Keratinocyte (primary cell): ENCODE measurements at places on chromosomes 1 and 21. TPM values are rescaled to one million over a fixed set of nuclear protein-coding genes. Genes with fewer than 3 reads are reported as not detected.

Gene THEMIS2
- 1.3 to 3.5 TPM (median 1.6 TPM) in 3 replicates for polyA plus RNA-seq

- H3K27me3 ChIP-seq, result no peaks in the 10 kb centered on the region
- peaks cover 4% of the 10 kb centered on the region for H3K36me3 ChIP-seq
- peaks cover 42% of the 10 kb centered on the region for H3K4me1 ChIP-seq
- DNase-seq, result no peak
These were observed 3.8 kb upstream of the SLAMF9 start for GRCh38 chr1:159957824-159958268.

- no peak for DNase-seq
- no peaks in the 10 kb centered on the region for H3K36me3 ChIP-seq
- no peak overlapping the region for H3K4me3 ChIP-seq
- no peak overlapping the region for H3K27ac ChIP-seq
These were observed 110.0 kb downstream of the AMY1C start for GRCh38 chr1:103859721-103860120.

GRCh38 chr1:53543130-53543777 is 84.1 kb downstream of the DMRTB1 start:
- no peak overlapping the region for H3K4me3 ChIP-seq
- DNase-seq, result no peak
- H3K27me3 ChIP-seq, result peaks cover 7% of the 10 kb centered on the region
- no peaks in the 10 kb centered on the region for H3K36me3 ChIP-seq
- no peaks in the 10 kb centered on the region for H3K4me1 ChIP-seq
- no peak overlapping the region for H3K27ac ChIP-seq

Gene KCNJ10
- polyA plus RNA-seq, result not detected in 3 replicates

GRCh38 chr1:169175461-169175860 is 69.0 kb downstream of the ATP1B1 start:
- H3K27ac ChIP-seq, result no peak overlapping the region
- H3K4me3 ChIP-seq, result no peak overlapping the region
- DNase-seq, result no peak
- H3K4me1 ChIP-seq, result no peaks in the 10 kb centered on the region

- no peak for DNase-seq
- no peaks in the 10 kb centered on the region for H3K27me3 ChIP-seq
- no peak overlapping the region for H3K4me3 ChIP-seq
- no peak overlapping the region for H3K27ac ChIP-seq
- peaks cover 12% of the 10 kb centered on the region for H3K4me1 ChIP-seq
These were observed 4.8 kb downstream of the AGO3 start for GRCh38 chr1:35935442-35936388.

DNA sequence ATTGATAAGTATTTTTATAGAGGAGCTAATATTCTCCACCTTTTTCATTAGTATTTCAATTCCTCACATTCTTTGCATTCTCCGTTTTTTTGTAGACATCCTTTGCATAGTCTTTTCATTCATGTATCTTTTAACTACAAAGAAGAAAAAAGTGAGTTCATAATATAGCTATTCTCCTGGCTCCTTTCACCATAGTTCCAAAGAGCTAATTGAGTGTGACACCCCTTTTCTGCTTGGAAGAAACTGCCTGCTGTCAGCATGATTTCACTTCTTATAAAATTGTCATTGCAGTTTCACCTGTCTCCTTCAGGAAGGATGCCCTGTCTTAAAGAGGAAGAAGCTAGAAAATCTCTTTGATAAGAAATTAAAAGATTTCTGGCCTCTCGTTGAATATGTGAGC is 991.1 kb downstream of the KCNT2 start:
- no peaks in the 10 kb centered on the region for H3K27me3 ChIP-seq
- DNase-seq, result no peak
- no peaks in the 10 kb centered on the region for H3K36me3 ChIP-seq
- H3K4me3 ChIP-seq, result no peak overlapping the region
- H3K4me1 ChIP-seq, result no peaks in the 10 kb centered on the region

- peaks cover 91% of the 10 kb centered on the region for H3K27me3 ChIP-seq
- no peaks in the 10 kb centered on the region for H3K36me3 ChIP-seq
- no peak overlapping the region for H3K27ac ChIP-seq
- peaks cover 9% of the 10 kb centered on the region for H3K4me1 ChIP-seq
These were observed 6.5 kb upstream of the BARHL2 start for GRCh38 chr1:90723590-90724108.

GRCh38 chr1:27598295-27598687 is 5.7 kb downstream of the AHDC1 start:
- peaks cover 2% of the 10 kb centered on the region for H3K36me3 ChIP-seq
- DNase-seq, result no peak
- no peak overlapping the region for H3K4me3 ChIP-seq

Gene TRIM45
- polyA plus RNA-seq, result 2.5 to 2.7 TPM (median 2.6 TPM) in 3 replicates

GRCh38 chr1:103520822-103521221 is 4.7 kb upstream of the RNPC3 start:
- no peaks in the 10 kb centered on the region for H3K27me3 ChIP-seq
- no peaks in the 10 kb centered on the region for H3K36me3 ChIP-seq
- no peak for DNase-seq
- H3K4me1 ChIP-seq, result peaks cover 21% of the 10 kb centered on the region

Gene IL10
- not detected in 3 replicates for polyA plus RNA-seq

DNA sequence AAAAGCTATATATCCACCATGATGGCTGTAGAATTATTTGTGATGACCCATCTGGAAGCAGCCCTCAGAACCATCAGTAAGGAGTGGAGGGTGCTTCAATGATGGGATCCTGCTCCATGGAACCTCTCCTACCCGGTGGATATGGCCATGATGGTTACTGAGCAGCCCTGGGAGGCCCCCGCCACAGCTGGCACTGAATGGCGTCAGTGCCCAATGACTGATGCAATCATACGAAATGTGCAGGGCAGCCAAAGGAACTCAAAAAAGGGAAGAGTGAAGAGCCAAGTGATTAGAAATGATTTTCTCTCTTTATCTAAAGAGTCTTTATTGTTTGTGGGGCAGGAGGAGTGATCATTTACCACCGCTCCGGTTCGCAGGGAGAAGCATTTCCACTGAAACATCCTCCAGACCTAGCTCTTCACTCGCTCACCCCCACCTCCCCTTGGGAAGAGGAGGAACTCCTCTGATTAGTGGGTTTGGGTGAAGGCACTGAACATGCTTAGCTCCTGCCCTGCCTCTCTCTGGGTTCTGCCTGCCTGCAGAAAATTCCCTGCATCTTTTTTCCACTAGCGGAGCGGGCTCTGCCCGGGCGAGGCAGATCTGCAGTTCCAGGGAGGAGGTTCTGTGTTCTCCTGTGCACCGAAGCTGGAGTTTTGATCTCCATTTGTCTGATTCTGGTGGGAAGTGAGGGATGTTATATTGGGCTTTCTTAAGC is 260.3 kb downstream of the GRIK3 start:
- H3K4me1 ChIP-seq, result no peaks in the 10 kb centered on the region
- H3K36me3 ChIP-seq, result no peaks in the 10 kb centered on the region
- no peak for DNase-seq
- H3K27me3 ChIP-seq, result peaks cover 21% of the 10 kb centered on the region

Gene PPFIA4
- 0.63 to 4.2 TPM (median 2.3 TPM) in 3 replicates for polyA plus RNA-seq

- no peaks in the 10 kb centered on the region for H3K4me1 ChIP-seq
- DNase-seq, result no peak
- H3K4me3 ChIP-seq, result no peak overlapping the region
These were observed 98.1 kb upstream of the IGSF21 start for GRCh38 chr1:18009478-18009961.

- H3K36me3 ChIP-seq, result no peaks in the 10 kb centered on the region
- DNase-seq, result no peak
- H3K4me1 ChIP-seq, result peaks cover 28% of the 10 kb centered on the region
- H3K4me3 ChIP-seq, result no peak overlapping the region
These were observed 3.5 kb upstream of the PRDX6 start for GRCh38 chr1:173473599-173474011.

DNA sequence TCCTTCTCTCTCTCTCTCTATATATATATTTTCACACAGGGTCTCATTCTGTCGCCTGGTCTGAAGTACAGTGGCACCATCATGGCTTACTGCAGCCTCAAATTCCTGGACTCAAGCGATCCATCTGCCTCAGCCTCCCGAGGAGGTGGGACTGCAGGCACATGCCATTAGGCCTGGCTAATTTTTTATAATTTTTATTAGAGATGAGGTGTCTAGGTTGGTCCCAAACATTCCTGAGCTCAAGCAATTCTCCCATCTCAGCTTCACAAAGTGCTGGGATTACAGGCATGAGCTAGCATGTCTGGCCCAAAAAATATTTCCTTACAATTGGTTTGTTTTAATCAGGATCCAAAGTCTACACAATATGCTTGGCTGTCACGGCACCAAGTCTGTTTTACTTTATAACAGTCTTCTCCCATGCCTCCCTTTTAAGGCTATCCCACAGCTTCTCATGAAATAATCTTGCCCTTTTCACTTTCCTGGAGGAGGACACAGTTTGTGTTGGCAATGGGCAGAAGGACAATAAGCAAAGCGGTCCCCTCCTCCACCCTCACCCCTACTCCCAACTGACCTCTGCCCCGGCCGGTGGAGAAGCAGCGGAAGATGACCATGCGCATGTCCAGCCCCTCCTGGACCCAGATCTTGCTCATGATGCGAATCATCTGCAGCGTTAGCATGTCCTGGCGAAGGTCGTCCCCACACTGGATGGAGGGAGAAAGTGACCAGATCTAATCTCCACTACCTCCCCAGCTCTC is 28.2 kb upstream of the PPP1R15B start:
- no peak for DNase-seq
- H3K4me1 ChIP-seq, result peaks cover 63% of the 10 kb centered on the region
- no peaks in the 10 kb centered on the region for H3K27me3 ChIP-seq
- H3K36me3 ChIP-seq, result no peaks in the 10 kb centered on the region

- no peak overlapping the region for H3K27ac ChIP-seq
- peak; percentile 32 for DNase-seq
- no peak overlapping the region for H3K4me3 ChIP-seq
- H3K36me3 ChIP-seq, result no peaks in the 10 kb centered on the region
These were observed 226.8 kb downstream of the LMX1A start for GRCh38 chr1:165129568-165130164.

Gene SLC45A1
- 0.09 to 0.15 TPM (median 0.14 TPM) in 3 replicates for polyA plus RNA-seq

DNA sequence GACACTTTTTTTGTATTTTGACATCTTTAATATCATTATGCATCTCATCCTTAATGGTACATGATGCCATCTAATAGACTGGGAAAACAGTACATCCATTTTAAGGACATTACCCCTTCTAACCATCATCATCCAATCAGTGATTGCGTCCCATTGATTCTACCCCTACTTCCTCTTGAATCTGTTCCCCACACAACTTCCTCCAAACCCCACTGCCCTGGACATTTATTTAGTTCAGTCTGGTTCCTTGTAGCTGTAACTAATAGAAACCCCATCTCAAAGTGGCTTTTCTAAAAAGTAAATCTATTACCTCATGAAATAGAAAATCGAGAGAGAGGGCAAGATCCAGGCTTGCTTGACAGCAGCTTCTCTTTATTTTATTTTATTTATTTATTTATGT is 2.1 kb upstream of the ITLN1 start:
- H3K4me3 ChIP-seq, result no peak overlapping the region
- no peaks in the 10 kb centered on the region for H3K4me1 ChIP-seq
- H3K36me3 ChIP-seq, result no peaks in the 10 kb centered on the region
- H3K27ac ChIP-seq, result no peak overlapping the region
- H3K27me3 ChIP-seq, result no peaks in the 10 kb centered on the region
- no peak for DNase-seq

- peaks cover 27% of the 10 kb centered on the region for H3K4me1 ChIP-seq
- H3K27ac ChIP-seq, result no peak overlapping the region
- no peaks in the 10 kb centered on the region for H3K36me3 ChIP-seq
- no peak for DNase-seq
- H3K27me3 ChIP-seq, result no peaks in the 10 kb centered on the region
These were observed 3.5 kb upstream of the PADI1 start for GRCh38 chr1:17201201-17202021.

Gene BTF3L4
- polyA plus RNA-seq, result 31.8 to 55.4 TPM (median 35.8 TPM) in 3 replicates

Gene VHLL
- polyA plus RNA-seq, result 0.22 TPM in 1 of 3 replicates, not detected in the others

Gene S100A7A
- polyA plus RNA-seq, result 0.01 TPM in 1 of 3 replicates, not detected in the others

- peak; percentile 57 for DNase-seq
- H3K4me1 ChIP-seq, result peaks cover 25% of the 10 kb centered on the region
- no peak overlapping the region for H3K4me3 ChIP-seq
- H3K36me3 ChIP-seq, result no peaks in the 10 kb centered on the region
- H3K27ac ChIP-seq, result peak overlapping the region; percentile 0
These were observed 31.8 kb downstream of the KCNK2 start for GRCh38 chr1:215114154-215114933.

- H3K27ac ChIP-seq, result no peak overlapping the region
- DNase-seq, result no peak
- no peaks in the 10 kb centered on the region for H3K4me1 ChIP-seq
- H3K4me3 ChIP-seq, result no peak overlapping the region
- peaks cover 4% of the 10 kb centered on the region for H3K27me3 ChIP-seq
- no peaks in the 10 kb centered on the region for H3K36me3 ChIP-seq
These were observed 44.0 kb downstream of the EIF2D start for GRCh38 chr1:206568256-206568655.

DNA sequence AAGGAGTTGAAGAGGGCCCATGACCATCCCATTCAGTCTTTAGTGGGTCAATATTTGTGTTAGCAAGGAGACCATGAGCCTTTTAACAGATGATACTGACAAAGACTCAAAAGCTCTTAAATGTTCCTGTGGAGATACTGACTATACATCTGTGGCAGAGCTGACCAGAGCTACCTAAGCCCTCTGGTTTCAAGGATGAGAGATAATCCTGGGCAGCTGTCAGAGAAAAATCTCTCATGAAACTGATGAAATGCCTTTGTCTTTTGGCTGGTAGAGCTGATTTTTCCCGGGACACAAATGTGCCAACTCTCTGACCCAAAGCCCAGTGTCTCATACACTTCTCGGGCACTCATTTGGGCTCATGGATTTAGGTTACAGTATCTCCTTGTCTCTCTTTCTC is 100.9 kb downstream of the XCL2 start:
- no peak for DNase-seq
- H3K36me3 ChIP-seq, result no peaks in the 10 kb centered on the region
- H3K4me3 ChIP-seq, result no peak overlapping the region
- H3K27me3 ChIP-seq, result peaks cover 4% of the 10 kb centered on the region
- no peaks in the 10 kb centered on the region for H3K4me1 ChIP-seq

GRCh38 chr1:77438236-77438913 is 156.6 kb downstream of the AK5 start:
- no peak for DNase-seq
- H3K27me3 ChIP-seq, result no peaks in the 10 kb centered on the region
- no peaks in the 10 kb centered on the region for H3K4me1 ChIP-seq
- no peak overlapping the region for H3K4me3 ChIP-seq
- no peaks in the 10 kb centered on the region for H3K36me3 ChIP-seq

Gene ATP1A2
- polyA plus RNA-seq, result 0.01 to 0.06 TPM in 2 of 3 replicates, not detected in the other

Gene APCS
- polyA plus RNA-seq, result not detected in 3 replicates

GRCh38 chr1:48236716-48237470 is 14.4 kb downstream of the SLC5A9 start:
- no peaks in the 10 kb centered on the region for H3K27me3 ChIP-seq
- H3K27ac ChIP-seq, result no peak overlapping the region
- DNase-seq, result peak; percentile 7
- H3K36me3 ChIP-seq, result no peaks in the 10 kb centered on the region
- H3K4me3 ChIP-seq, result no peak overlapping the region
- H3K4me1 ChIP-seq, result no peaks in the 10 kb centered on the region

GRCh38 chr1:150065184-150065871 is 2.2 kb upstream of the VPS45 start:
- H3K27ac ChIP-seq, result peak overlapping the region; percentile 84
- H3K36me3 ChIP-seq, result no peaks in the 10 kb centered on the region
- peaks cover 28% of the 10 kb centered on the region for H3K4me1 ChIP-seq
- no peak for DNase-seq
- H3K4me3 ChIP-seq, result peak overlapping the region; percentile 81
